CD4-positive, alpha-beta T cell treated with Interleukin-17A for 4 hours (primary cell): ENCODE measurements at places on chromosomes 6 and 20.
A peak's percentile ranks its signal among the peaks of the same experiment; 100 is the strongest.

DNA sequence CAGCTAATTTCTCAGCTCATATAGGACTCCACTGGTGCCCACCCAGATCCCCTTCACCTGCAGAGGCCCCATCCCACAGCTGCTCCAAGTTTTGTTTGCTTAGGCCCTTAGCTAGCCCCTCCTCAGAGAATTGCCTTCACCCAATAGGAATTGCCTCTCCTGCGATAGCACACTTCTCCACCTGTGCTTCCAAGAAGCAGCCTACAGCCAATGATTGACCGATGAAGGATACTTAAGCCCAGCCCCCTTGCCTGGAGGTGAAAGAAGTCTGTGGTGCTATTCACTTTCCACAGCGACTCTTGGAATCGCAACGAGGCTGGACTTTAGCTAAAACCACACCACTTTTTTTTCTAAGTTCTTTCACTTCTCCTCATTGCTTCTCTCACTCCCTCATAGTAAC lies 353.2 kb upstream of the BTBD3 start:
- no peak for DNase-seq

- DNase-seq: no peak
Measured at GRCh38 chr6:83735461-83735860, 26.6 kb upstream of the SNAP91 start.

GRCh38 chr6:44730771-44731391 lies 343.4 kb downstream of the CDC5L start:
- no peak for DNase-seq

- DNase-seq: no peak
Measured at GRCh38 chr6:11876934-11877433, 98.4 kb upstream of the ADTRP start.

DNA sequence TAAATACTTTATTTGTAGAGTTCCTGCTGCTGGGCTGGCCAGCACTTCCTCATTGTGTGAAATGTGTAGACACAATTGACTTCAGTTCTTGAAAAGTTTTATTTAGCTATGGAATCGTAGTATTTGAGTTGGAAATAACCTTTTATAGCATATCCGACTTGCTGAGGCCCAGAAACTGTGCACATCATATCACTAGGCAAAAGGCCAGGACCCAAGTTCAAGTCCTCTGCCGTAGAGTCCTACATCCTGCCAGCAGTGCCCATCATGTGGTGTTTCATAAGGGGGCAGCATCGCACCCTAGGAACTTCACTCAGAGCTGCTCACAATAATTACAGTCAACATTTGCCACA lies 207.7 kb upstream of the SNX9 start:
- no peak for DNase-seq

- DNase-seq: no peak
Measured at GRCh38 chr6:1522779-1523178, 86.9 kb upstream of the FOXC1 start.

GRCh38 chr6:7410851-7411250 lies 21.2 kb downstream of the RIOK1 start:
- no peak for DNase-seq

- DNase-seq: no peak
Measured at GRCh38 chr6:110699780-110700179, 115.5 kb downstream of the CDK19 start.

DNA sequence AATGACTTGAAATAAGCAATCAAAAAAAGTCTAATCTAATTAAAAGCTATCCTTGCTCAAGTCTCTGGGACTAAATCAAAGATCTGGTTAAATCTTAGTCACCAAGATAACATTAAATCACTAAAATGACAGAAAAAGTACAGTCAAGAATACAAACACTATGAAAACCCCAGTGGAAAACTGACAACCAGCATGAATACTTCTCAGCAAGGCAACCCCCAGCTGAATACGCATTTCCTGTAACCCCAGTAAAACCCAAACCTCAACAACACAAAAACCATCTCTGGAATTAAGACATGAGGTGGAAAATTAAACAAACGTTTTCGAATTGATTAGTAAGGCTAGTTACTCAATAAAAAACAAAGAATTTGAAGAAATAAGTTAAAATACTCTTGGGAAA lies 23.7 kb upstream of the ZC3H12D start:
- peak; percentile 51 for DNase-seq

DNA sequence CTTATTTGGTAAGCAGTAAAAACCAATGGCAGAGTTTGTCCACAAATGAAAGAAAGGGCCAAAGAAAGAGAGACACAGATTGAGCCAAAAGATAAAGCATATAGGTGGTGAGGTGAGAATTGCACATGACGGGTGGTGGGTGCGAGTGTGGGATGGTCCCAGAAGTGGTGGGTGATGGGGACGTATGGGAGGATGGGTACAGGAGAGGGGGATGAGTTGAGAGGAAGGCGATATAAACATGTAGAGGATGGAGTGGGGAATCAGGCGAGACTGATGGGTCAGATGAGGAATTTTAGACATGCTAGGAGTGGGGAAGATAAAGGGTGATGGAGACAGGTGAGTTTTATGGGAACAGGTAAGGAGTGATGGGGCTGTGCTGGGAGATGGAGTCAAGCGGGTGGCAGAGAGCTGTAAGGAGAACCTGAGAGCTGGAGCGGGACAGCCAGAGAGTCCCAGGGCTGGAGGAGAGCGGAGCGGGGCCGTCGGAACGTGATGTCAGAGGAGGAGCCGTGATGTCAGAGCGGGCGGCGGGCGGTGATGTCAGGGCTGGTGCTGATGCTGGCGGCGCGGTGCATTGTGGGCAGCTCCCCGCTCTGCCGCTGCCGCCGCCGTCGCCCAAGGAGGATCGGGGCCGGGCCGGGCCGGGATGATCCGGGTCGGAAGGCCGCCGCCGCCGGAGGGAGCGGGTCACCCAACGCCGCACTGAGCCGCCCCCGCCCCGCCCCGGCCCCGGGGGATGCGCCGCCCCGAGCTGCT lies at the start of gene TTBK1:
Gene TTBK1 (plus strand): TSS at position 574 of the 756 bp plus-strand sequence. CDS start 3,180 bp downstream, outside the sequence.
- DNase-seq: peak; percentile 32
